ENCODE measurements at places on chromosomes 13 and 19.

DNA sequence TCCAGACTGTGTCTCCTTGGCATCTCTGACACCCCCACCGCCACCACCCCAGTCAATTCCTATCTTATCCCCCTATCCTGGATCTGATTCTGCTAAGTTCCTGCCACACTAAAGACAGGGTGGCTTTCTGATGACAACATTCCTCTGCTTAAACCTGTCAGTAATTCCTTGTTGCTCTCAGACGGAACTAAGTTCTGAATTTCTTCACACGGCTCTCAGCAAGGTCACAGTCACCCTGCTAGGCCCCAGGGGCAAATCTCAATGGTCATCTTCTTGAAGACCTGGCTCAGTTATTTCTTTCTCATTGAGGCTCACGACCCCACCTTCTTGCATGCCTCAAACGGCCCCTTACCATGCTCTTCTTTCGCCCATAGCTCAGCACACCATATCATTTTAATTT is 7.6 kb downstream of the ALOX5AP start:
- no peak for DNase-seq

DNA sequence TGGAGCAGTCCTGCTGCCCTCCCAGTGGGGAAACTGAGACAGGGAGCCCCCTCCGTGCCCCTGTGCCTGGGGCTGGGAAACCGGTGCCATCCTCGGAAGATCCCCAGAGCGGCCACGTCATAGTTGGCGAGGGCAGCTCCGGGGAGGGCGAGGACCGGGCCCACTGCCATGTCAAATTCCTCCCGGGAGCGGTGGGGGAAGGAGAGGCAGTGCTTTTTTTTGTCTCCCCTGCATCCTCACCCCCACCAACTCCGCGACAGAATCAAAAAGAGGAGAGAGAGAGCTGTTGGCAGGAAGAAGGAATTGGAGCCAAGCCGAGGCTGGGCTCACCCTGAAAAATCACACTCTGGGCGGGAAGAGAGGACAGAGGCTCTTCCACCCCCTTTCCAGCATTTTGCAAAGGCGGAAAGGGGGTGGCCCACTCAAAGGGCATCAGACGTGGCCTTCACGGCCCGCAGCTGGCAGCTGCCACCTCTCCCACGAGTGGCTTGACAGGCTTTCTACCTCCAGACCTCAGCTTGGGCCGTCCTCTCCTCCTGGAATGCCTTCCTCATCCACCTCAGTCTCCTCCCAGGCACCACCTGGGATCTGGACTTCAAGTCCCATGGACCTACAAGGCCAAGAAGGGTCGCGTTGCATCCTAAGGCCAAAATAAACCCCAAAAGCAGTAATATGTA is 19.6 kb upstream of the NFIC start:
- no peak for DNase-seq

- DNase-seq: no peak
Observed at GRCh38 chr13:59034198-59034597, 1129.5 kb downstream of the DIAPH3 start.

GRCh38 chr13:28035146-28035782 is 46.8 kb upstream of the URAD start:
- no peak for DNase-seq

- DNase-seq: no peak
Observed at GRCh38 chr13:46495651-46496050, 57.3 kb upstream of the LRCH1 start.

- peak; percentile 51 for DNase-seq
Observed at GRCh38 chr19:13840305-13841085, 36.4 kb upstream of the NANOS3 start.

DNA sequence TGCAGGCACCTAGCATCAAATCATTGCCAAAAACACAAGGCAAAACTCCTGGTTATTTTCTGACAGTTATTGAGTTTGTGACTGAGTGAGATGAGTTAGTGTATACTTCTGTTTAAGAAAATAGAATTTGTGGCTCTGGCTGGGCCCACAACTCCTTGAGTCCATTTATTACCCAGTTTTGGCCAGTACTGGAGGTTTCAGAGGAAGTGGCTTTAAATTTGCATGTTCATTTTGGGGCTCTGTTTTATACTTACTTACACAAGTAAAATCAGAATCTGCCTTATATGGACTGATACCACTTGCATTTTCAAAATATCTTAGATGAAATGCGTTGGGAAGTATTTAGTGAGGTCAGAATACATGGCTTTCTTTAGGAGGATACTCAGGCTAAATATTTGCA is 29.0 kb downstream of the TNFSF11 start:
- no peak for DNase-seq

- no peak for DNase-seq
Observed at GRCh38 chr19:17254636-17255035, 8.9 kb upstream of the NR2F6 start.

GRCh38 chr13:94248454-94249228 is 230.8 kb downstream of the DCT start:
- no peak for DNase-seq

- no peak for DNase-seq
Observed at GRCh38 chr19:2587001-2587719, 111.2 kb downstream of the GADD45B start.

GRCh38 chr13:48493066-48493765 is 39.7 kb downstream of the RCBTB2 start:
- DNase-seq: no peak

DNA sequence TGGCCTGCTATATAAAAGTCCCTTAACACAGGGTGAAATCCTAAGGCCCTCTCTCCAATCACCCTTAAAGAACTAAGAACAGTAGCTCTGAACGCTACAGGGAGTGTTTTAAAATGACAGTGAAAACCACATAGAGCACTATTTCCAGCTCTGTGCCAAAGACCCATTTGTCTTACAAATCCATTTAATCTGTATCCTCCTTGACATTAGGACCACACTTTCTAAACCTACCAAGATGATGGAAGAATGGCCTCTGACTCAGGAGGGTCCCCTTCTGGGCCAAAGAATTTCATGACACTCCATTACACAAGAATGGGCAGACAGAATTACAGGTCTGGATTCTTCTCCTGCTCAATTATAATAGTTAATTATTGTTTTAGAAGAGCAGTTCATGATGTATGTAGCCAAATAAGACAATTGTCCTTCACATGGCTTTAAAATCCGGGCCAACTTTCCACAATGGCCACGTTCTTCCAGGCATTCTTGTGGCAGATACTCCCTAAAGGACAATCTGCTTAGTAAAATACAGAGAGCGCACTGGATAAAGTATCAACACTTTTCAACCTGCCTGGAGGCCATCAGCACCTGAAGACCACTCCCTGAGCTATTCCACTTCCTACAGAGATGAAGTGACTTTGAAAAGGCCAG is 61.0 kb downstream of the STK24 start:
- no peak for DNase-seq

GRCh38 chr13:103078158-103078557 is 11.9 kb upstream of the SLC10A2 start:
- DNase-seq: no peak

DNA sequence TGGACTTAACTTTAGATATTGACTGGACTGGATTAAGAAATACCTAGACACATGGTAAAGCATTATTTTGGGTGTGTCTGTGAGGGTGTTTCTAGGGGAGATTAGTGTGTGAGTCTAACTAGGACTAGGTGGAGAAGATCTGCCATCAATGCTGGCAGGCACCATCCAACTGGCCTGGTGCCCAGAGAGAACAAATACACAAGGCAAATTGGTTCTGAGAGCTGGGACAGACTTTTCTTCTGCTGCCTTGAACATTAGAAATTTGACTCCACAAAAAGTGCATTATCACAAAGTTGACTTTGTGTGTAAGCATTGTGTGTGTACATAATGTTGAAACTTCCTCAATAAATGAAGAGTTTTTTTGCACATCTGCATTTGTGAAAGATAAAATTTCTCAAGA is 522.1 kb downstream of the SUCLA2 start:
- no peak for DNase-seq

DNA sequence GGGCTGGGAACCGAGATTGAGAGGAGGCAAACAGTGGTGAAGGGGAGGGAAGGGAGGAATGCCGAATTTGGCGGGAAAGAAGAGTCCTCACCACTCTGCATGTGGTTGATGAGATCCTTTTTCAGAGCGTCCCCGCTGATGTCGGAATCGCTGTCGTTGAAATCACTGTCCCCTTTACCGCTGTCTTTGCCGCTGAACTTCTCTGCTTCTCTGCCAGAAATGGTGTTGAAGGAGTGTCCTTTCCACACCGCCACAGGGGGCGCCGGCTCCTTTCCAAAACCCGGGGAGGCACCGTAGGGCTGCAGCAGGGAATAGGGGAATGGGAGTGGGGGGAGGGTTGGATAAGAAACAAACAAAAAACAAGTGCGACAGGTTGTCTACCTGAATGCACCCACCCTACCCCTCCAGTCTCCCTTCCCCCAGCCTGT is 3.1 kb downstream of the PCDH8 start:
- DNase-seq: no peak

DNA sequence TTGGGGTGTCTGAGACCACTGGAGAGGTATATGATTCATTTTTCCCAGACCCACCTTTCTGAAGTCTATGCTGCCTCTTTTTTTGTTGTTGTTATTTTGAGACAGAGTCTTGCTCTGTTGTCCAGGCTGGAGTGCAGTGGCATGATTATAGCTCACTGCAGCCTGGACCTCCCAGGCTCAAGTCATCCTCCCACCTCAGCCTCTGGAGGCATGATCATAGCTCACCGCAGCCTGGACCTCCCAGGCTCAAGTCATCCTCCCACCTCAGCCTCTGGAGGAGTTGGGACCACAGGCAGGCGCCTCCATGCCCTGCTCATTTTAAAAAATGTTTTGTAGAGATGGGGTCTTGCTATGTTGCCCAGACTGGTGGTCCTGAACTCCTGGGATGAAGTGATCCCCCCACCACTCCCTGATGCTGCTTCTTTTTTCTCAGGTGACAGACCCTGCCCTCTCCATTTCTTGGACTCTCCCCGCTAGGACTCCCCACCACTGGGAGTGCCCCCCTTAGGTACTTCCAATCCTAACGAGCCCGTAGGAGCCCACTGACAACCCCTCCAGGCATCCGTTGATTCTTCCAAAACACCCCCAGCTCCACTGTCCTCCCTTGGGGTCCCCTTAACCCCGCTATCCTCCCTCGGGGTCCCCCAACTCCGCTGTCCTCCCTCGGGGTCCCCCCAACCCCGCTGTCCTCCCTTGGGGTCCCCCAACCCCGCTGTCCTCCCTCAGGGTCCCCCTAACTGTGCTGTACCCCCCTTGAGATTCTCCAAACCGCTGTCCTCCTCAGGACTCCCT is 45.4 kb downstream of the ARHGEF18 start:
- DNase-seq: no peak

DNA sequence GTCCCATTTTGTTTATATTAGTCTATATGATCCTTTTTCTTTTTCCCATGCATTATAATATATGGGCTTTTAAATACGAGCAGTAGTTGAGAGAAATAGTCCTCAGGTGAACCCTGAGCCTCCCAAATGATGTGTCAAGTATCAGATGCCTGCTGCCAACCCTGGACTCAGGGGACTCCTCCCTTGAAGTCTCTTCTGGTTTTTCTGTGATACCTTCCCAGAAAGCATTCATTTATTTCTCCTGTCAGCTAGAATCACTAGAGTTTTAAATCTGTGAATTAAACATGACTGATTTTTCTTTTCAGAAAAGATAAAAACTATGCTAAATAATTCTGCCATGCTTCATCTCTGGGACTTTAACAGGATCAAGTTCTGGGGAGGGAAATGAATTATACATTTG is 184.6 kb downstream of the LIG4 start:
- DNase-seq: no peak

GRCh38 chr13:97256343-97256783 is 34.2 kb downstream of the MBNL2 start:
- DNase-seq: no peak

GRCh38 chr13:101565317-101565716 is 112.8 kb downstream of the ITGBL1 start:
- no peak for DNase-seq

GRCh38 chr19:17999684-18000479 is 8.1 kb upstream of the ARRDC2 start:
- DNase-seq: no peak

DNA sequence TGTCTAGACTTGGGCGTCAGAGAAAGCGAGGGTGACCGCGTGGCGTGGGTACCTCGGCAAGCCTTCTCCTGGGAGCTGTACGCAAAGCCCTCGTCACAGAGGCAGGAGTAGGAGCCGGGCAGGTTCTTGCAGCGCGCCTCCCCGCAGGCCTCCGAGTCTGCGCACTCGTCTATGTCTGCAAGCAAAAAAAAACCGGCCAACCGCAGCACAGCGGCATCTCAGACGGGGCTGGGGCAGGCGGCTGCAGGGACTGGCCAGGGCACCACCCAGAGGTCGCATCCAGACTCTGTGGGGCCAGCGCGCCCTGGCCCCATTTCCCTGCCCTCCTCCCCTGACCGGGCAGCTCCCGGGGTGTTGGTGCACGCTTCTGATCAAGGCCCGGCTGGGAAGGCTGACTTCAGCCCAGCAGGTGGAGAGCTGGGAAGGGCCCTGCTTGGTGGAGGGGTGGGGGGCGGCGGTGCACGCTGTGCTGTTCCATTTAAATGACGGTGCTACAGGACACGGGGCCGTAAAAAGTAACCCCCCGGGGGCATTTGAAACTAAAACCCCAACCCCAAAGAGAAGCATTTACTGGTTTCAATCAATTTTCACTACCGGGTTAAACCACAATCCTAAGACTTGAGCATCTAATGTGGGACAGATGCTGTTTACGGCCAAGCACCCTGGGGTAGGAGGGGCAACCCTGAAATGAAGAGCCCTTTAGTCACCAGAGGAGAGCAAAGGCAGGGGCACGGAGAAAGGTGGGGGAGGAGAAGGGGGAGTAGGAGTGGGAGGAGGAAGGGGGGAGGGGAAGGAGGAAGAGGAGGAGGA is 28.2 kb downstream of the GAS6 start:
- no peak for DNase-seq

- DNase-seq: no peak
Observed at GRCh38 chr13:90768116-90768515, 579.4 kb upstream of the MIR17HG start.

DNA sequence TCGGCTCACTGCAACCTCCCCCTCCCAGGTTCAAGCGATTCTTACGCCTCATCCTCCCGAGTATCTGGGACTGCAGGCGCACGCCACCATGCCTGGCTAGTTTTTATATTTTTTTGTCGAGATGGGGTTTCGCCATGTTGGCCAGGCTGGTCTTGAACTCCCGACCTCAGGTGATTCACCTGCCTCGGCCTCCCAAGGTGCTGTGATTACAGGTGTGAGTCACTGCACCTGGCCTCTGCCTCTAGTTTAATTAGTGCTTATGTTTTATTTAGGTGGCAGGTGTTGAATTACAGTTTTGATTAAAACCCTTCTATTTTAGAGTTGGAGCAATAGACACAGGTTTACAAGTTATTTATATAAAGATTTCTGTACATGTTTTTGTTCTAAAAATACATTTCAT is 42.8 kb downstream of the ATP11A start:
- no peak for DNase-seq

DNA sequence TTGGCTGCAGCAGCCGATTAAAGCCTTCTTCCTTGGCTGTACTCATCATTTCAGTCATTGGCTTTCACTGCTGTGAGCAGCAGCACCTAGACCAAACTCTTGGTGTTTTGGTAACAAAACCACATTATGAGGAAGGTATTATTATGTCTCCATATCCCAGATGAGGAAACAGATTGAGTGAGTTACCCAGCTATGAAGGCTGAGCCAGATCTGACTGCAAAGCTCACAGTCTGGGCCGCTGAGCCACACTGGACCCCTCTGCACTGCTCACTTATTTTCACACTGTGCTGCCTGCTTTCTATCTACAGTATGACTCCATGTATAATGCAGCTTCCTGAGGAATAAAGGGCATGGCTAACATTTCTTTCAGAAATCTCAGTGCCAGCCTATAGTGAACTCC is 24.5 kb downstream of the CRYL1 start:
- DNase-seq: no peak

All from T-helper 2 cell (primary cell).